ENCODE measurements at places on chromosomes 4 and X.
A peak's percentile ranks its signal among the peaks of the same experiment; 100 is the strongest.

- DNase-seq = peak; percentile 2
These were observed 23.9 kb upstream of the APLN start for GRCh38 chrX:129678614-129679195.

GRCh38 chr4:76960014-76960413 is 10.5 kb downstream of the SEPTIN11 start:
- DNase-seq = no peak

DNA sequence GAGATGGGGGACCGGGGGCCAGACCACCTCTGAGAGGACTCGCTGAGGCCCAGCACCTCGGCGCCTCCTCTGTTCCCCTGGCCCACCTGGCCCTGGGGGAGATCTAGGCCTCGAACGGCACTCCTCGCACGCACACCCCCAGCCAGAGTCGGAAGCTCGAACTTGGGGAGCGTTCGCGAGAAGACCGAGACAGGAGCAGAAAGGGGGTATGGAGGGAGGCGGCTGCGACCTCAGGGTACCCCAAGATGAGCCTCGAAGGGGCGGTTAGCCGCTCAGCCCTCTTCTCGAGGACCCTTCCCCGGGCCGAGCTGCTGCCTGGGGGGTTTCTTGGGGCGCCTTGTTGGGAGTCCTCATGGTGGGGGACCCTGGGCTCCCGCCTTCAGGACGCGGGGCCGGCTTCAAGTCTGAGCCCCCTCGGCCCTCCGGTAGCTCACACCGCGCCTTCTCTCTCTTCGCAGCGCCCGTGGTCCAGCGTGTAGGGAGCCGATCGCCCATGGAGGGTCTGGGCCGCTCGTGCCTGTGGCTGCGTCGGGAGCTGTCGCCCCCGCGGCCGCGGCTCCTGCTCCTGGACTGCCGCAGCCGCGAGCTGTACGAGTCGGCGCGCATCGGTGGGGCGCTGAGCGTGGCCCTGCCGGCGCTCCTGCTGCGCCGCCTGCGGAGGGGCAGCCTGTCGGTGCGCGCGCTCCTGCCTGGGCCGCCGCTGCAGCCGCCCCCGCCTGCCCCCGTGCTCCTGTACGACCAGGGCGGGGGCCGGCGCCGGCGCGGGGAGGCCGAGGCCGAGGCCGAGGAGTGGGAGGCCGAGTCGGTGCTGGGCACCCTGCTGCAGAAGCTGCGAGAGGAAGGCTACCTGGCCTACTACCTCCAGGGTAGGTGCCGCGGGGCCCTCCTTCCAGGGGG is 706 bp downstream of the DUSP9 start:
- no peak for DNase-seq

- no peak for DNase-seq
These were observed 269.8 kb downstream of the BCOR start for GRCh38 chrX:39827951-39828350.

DNA sequence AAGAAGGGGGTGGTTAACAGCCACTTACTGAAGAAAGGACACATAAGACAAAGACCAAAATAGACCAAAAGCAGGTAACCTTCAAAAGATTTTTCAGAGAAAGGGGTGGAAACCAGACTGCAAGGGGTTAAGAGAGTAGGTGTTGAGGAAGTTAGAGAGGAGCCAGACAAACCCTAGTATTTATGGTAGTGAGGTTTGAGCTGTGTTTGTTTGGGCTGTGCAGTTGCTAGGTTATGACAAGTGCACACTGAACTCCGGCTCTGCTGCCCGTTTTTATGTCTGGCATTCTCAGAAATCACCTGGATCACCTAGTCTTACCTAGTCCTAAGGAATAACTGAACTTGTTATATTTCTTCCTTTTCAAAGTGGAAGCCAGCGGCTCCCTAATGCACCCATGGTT is 22.9 kb upstream of the G3BP2 start:
- peak; percentile 15 for DNase-seq

GRCh38 chr4:1497189-1497801 is 91.1 kb upstream of the NKX1-1 start:
- no peak for DNase-seq

- DNase-seq = no peak
These were observed 4.8 kb downstream of the ADD1 start for GRCh38 chr4:2848449-2848848.

Measured in effector CD8-positive, alpha-beta T cell (primary cell).